ENCODE measurements at places on chromosomes 6 and 20.

DNA sequence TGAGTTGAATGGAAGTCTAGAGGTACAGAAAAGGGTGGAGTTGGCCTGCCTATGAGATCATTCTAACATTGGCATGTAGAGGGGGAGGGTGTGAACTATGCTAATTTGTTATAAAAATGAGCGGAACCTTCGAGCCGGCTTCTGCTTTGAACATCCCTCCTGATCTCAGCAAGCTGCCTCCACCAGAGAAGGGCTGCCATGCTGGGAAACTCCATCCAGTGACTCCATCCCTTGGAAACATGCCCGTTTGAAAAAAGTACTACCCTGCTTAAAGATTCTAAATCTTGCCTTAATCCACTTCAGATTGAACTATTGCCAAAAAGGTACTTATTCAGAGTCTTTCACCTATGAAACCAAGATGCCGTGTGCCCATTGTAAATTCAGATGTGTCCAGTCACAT is 43.6 kb upstream of the TMEM170B start:
- DNase-seq, result no peak

- no peak for DNase-seq
These were observed 38.0 kb downstream of the SESN1 start for GRCh38 chr6:109056661-109057060.

DNA sequence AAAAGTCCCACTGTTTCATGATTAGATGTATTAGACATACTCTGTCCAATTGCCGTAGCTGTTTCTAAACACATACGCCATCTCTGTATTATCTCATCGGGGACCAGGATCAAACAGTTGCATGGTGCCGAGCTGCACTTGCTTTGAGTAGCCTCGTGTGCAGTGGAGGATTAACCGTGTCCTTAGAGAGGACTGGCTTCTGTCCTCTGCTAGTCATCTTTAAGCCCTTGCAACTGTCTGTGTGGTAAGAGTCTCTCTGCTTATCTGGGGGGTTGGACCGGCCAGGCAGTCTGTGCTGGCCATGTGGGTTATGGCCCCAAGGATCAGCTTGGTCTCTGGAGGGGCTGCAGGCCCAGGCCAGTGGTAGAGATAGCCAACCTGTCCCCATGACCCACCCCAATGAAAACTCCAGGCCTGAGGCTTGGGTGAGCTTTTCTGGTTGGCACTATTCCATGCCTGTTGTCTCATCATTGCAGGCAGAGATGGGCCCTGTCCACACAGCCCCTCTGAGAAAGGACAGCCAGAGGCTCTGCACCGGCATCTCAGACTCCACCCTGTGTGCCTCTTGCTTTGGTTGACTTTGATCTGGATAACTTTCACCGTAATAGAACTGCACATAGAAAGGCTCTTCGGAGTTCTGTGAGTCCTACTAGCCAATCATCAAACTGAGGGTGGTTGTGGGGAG is 137.3 kb upstream of the SNX9 start:
- DNase-seq, result no peak

- DNase-seq, result no peak
These were observed 432.8 kb downstream of the PKHD1 start for GRCh38 chr6:51654647-51655046.

DNA sequence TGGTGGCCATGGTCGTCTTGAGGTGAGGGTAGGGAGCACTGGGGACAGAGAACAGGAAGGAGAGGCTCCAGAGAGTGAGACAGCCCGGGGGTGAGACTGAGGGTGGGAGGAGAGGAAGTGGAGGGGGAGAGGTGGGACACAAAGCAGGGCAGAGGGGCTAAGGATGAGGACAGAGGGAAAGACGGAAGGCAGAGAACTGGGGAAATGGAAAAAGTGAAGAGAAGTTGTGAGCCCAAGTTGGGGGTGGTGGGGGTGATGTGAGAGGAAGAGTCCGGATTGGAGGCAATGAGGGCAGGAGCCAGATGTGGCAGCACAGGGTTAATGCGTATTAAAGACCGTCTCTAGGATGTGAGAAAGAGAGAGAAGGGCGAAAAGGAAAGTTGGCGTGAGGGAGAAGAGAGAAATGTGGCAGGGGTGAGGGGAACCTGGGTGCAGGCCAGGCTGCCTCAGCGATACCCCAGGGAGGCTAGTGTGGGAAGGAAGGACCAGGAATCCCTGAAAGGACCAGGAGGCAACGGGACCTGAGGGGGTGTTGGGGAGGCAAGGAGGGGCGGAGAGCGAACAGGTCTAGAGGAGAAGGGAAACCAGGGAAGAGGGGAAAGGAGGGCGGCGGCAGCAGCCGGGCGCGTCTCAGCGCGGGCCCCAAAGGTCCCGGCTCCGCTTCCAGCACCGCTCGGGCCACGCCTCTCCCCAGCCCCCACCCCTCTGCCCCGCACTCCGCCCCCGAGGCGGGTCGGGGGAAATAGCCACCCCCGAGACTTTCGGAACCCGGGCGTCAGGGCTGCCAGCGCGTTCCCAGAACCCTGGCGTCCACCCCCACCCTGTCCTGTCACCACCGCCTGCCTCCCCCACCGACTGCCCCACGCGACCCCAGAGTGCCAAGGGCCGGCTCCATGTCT is at the start of gene PPP1R18:
TSS of gene PPP1R18 (minus strand) at position 637 of the 899 bp plus-strand sequence. CDS start at position 10, 627 bp downstream.
- peak; percentile 47 for DNase-seq

GRCh38 chr6:160221423-160221822 is 37.2 kb downstream of the SLC22A2 start:
- no peak for DNase-seq

- DNase-seq, result peak; percentile 38
These were observed 121.2 kb upstream of the LAMP5 start for GRCh38 chr20:9392892-9393857.

DNA sequence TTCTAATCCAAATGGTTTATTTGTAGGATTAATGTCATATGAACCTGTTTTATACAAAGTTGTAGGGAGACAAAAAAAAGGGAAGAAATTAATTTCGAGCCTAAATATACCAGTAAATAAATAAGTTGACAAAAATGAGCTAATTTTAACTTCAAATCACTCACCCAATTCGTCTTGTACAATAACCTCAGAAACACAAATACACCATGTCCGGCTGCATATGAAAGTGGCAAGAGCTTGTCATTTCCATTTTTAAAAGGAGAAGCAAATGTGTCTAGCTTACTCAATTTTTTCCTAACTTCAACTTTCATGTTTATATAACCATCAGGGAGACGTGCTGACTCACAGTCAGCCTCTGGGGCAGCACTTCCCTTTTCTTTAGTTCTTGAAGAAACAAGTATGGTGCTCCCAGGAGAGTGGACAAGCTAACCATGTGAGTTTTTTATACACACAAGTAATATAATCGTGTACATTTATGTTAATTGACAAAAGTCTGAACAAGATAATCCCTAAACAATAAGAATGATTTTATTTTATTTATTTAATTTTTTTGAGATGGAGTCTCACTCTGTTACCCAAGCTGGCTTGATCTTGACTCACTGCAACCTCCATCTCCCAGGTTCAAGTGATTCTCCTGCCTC is 55.5 kb upstream of the SGK1 start:
- no peak for DNase-seq

DNA sequence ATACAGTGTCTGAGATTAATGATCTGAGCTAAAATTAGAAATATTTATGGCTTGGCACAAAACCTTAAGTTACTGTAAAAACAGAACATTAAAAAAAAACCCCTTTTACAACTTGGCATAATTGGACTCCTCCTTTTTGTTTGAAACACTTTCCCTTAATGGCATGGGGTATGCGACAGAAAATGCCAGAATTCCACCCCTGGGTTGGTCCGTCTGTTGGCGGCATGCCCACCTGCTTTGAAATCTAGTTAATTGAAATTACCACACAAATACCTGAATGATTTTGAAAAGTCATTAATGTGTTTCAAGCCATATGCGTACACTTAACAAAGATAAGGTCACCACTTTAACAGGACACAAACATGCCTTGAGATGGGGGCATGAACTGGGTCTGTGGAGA is 175.1 kb upstream of the FOXQ1 start:
- DNase-seq, result no peak

- DNase-seq, result no peak
These were observed 134.8 kb downstream of the DTNBP1 start for GRCh38 chr6:15527838-15528617.

DNA sequence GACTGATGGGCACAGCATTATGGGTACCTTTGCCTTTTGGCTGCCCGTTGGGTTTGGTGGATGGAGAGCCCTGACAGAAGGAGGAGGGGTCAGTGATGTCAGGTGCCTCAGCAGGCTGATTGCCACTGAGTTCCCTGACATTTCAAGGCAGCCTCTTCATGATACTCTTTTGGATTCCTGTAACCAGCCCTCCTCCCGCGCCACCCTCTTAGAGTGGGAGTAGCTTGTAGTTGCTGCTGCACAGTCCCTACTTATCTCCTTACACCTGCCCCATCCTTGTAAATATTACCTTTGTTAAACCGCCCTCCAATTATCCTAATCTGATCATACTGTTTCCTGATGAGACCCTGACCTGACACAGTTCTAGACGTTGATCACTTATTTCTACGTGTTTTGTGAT is 140.0 kb downstream of the CFAP61 start:
- no peak for DNase-seq

GRCh38 chr20:33667676-33668465 is 1.1 kb downstream of the ACTL10 start:
- no peak for DNase-seq

DNA sequence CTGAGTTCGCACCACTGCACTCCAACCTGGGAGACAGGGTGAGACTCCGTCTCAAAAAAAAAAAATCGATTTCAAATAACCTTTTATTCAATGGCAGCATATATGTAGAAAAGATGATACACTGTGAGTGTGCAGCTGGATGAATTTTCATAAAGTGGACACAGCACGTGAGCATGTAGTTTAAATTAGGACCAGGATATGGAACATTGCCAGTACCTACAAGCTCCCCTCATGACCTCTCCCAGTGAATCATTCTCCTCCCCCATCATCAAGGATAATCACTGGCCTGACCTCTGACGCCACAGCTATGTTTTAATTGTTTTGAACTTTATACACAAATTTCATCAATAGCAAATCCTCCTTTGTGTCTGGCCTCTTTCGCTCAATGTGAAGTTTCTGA is 53.8 kb upstream of the HDAC2 start:
- DNase-seq, result no peak

GRCh38 chr6:135170849-135171248 is 10.3 kb upstream of the MYB start:
- DNase-seq, result no peak

GRCh38 chr6:107633680-107634323 is 143.9 kb downstream of the SOBP start:
- no peak for DNase-seq

- DNase-seq, result no peak
These were observed 31.2 kb downstream of the GPLD1 start for GRCh38 chr6:24458134-24458533.

- DNase-seq, result no peak
These were observed 83.4 kb downstream of the GFRAL start for GRCh38 chr6:55410674-55411073.

DNA sequence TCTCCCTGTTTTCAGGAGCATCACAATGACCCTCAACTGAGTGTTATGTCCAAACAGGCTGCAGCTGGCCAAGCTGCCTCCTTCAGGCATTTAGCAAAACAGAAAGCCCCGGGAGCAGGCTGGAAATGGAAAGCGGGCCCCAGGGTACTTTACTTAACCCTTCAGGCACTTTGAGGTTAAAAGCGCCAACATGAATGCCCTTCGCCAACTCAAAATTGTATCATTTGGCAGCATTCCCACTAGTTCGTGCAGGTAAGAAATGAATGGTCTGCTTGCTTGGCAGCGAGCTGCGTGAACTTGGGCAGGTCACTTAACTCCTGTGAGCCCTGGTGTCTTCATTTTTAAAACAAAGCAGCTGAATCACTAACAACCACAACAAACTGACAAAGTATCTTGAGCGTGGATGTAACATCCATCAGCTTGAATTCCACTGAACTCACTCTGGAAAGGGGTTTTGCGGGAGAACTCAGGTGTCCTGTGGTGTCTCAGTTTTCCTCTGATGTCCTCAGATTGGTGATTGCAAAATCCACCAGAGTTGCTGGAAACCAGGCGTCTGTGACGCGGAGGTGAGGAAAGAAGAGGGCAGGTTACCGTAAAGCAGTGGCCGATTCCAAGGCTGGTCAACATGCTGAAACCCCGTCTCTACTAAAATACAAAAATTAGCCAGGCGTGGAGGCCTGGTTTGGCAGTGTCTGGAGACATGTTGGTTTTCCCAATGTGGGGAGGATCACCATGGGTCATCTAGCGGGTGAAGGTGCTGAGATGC is 118.8 kb upstream of the ZNF217 start:
- DNase-seq, result no peak
